ENCODE measurements at places on chromosomes 12 and 14. TPM values are rescaled to one million over a fixed set of nuclear protein-coding genes. Genes with fewer than 3 reads are reported as not detected.
A peak's percentile ranks its signal among the peaks of the same experiment; 100 is the strongest.

- peaks cover 70% of the 10 kb centered on the region for H3K4me1 ChIP-seq
- no peak overlapping the region for H3K4me3 ChIP-seq
- H3K27me3 ChIP-seq = no peaks in the 10 kb centered on the region
- DNase-seq = no peak
Observed at GRCh38 chr14:61535458-61535857, 159.9 kb upstream of the HIF1A start.

DNA sequence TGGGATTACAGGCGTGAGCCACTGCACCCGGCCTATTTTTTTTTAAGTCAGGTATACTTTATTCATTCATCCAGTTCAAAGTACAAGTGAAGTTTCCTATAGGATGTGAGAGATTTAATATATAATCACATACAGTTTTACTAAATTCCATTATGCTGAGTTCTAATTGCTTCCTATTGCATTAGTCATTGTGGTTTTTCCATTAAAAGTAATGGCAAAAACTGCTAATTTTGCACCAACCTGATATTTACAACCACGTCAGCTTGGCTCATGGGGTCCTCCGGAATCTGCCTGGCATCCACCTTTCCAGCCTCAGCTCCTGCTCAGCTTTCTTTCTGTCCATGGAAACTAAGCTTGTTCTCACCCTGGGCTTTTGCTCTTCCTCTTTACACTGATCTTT lies 67.0 kb upstream of the CSRP2 start:
- H3K27me3 ChIP-seq = no peaks in the 10 kb centered on the region
- H3K4me1 ChIP-seq = no peaks in the 10 kb centered on the region
- no peak overlapping the region for H3K4me3 ChIP-seq
- DNase-seq = no peak

DNA sequence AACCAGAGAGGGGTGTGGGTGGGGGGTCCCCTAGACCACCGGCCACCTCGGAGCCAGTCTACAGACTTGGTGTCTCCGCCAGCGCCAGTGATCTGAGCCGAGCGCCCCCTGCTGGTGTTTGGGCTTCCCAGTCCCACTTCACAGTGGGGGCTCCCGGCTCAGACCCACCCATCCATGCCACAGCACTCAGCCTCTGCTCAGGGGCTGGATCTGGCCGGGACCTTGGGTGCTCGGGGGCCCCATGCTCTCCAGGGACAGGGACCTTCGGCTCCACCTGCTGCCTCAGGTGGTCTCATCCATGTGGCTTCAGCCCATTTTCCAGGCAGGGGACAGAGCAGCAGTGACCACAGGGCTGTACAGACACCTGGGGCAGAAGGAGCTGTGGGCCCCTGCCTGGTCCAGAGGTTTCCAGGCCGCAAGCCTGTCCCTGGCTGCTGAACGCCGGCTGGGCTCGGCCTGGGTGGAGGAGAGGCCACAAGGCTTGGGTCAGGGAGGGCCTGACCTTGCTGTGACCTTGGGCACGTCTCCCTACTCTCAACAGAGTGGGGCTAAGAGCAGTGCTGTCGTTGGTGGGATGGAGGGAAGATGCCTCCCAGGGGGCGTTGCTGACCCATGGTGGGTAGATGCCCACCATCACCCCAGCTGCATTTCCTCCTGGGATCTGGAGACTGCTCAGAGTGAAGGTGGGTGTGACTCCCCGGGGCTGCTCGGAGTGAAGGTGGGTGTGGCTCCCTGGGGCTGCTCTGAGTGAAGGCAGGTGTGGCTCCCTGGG lies 86.3 kb downstream of the KIF26A start:
- peak overlapping the region; percentile 30 for H3K4me3 ChIP-seq
- no peaks in the 10 kb centered on the region for H3K27me3 ChIP-seq

- peaks cover 18% of the 10 kb centered on the region for H3K4me1 ChIP-seq
- H3K4me3 ChIP-seq = no peak overlapping the region
- no peak for DNase-seq
- H3K27me3 ChIP-seq = no peaks in the 10 kb centered on the region
Observed at GRCh38 chr12:57593187-57593586, 2.2 kb downstream of the PIP4K2C start.

- no peaks in the 10 kb centered on the region for H3K36me3 ChIP-seq
- H3K27ac ChIP-seq = no peak overlapping the region
- H3K27me3 ChIP-seq = no peaks in the 10 kb centered on the region
- H3K4me1 ChIP-seq = no peaks in the 10 kb centered on the region
- H3K4me3 ChIP-seq = no peak overlapping the region
Observed at GRCh38 chr12:67693894-67694293, 45.3 kb downstream of the DYRK2 start.

DNA sequence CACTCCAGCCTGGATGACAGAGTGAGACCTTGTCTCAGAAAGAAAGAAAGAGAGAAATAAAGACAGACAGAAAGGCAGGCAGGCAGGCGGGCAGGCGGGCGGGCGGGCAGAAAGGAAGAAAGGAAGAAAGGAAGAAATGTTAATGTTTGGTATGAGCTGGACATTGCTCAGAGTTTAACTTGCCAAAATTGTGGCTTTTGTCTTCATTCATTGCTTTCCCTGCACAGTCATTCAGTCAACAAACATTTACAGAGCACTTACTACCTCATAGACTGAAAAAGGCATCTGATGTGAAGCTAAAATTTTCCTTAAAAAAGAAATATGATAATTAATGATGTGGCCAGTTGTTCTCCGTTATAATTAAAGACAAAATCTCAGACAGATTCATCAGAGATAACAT lies 247.1 kb downstream of the SPTSSA start:
- peaks cover 23% of the 10 kb centered on the region for H3K27me3 ChIP-seq
- no peak overlapping the region for H3K27ac ChIP-seq
- H3K4me1 ChIP-seq = no peaks in the 10 kb centered on the region
- H3K4me3 ChIP-seq = no peak overlapping the region
- H3K36me3 ChIP-seq = no peaks in the 10 kb centered on the region
- no peak for DNase-seq

PLCZ1 gene
- not detected for total RNA-seq

GRCh38 chr12:15770581-15770980 lies 18.6 kb downstream of the EPS8 start:
- no peak for DNase-seq
- H3K27me3 ChIP-seq = no peaks in the 10 kb centered on the region
- H3K4me3 ChIP-seq = no peak overlapping the region
- no peak overlapping the region for H3K27ac ChIP-seq
- peaks cover 15% of the 10 kb centered on the region for H3K4me1 ChIP-seq

DNA sequence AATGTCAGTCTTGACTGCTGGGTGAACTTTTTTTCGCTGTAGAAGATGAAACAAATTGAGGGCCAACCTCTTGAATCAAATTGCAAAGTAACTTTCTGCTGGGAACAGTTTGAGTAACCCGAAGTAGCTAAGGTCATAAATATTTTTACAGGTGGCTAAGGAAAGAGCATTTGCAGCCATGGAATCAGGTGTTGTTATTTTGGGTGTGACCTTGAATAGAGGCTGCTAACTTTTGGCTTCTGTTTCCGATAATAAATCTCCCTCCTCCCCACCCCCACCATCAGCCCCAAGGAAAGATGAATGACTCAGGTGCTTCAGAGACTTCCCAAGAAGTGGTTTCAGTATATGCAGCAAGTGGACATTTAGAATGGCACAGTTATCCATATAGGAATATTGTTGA lies 571.7 kb downstream of the DIO2 start:
- no peak for DNase-seq
- H3K27ac ChIP-seq = no peak overlapping the region
- H3K4me1 ChIP-seq = no peaks in the 10 kb centered on the region
- H3K4me3 ChIP-seq = no peak overlapping the region
- H3K36me3 ChIP-seq = no peaks in the 10 kb centered on the region
- no peaks in the 10 kb centered on the region for H3K27me3 ChIP-seq

DNA sequence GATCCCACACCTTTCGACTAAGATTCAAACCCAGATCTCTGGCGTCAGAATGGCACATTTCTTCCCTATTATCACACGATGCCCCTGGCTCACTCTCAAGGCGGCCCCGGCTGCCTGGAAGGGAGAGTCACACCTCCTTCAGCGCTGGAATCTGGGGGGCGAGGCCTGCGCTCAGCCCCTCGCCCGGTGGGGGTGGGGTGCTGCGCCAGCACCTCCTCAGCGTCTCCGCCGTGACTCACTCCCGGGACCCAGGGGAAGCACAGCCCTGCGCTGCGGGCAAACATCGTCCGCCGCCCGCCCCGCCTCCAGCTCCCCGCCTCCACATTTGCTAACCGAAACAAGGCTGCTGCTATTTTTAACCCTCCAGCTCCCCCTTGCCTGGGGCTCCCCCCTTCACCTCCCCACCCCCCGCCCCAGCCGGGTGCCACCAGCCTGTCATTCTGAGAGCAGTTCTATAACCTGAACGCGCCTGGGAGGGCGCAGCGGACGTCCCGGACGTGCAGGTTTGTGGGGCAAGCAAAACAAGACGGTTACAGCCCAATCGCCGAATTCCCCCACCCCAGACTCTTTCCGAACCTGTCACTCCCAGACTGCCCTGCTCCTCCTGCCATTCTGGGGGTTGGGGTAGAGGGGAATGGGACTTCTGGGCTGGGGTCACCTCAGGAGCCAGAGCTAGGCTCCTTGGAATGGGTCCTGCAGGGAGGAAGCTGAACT lies 6.7 kb downstream of the HDAC7 start:
- H3K4me1 ChIP-seq = peaks cover 100% of the 10 kb centered on the region
- peak overlapping the region; percentile 59 for H3K4me3 ChIP-seq
- DNase-seq = no peak
- H3K27ac ChIP-seq = peak overlapping the region; percentile 79
- no peaks in the 10 kb centered on the region for H3K36me3 ChIP-seq

GRCh38 chr14:73718418-73719251 lies 4.5 kb upstream of the PNMA1 start:
- DNase-seq = no peak
- H3K27ac ChIP-seq = no peak overlapping the region
- H3K27me3 ChIP-seq = no peaks in the 10 kb centered on the region
- peaks cover 39% of the 10 kb centered on the region for H3K36me3 ChIP-seq

ATL1 gene
- 1.4 TPM for total RNA-seq

- no peaks in the 10 kb centered on the region for H3K36me3 ChIP-seq
- no peak overlapping the region for H3K4me3 ChIP-seq
- DNase-seq = no peak
- H3K4me1 ChIP-seq = no peaks in the 10 kb centered on the region
- no peak overlapping the region for H3K27ac ChIP-seq
Observed at GRCh38 chr12:89873745-89874144, 165.1 kb upstream of the ATP2B1 start.

DNA sequence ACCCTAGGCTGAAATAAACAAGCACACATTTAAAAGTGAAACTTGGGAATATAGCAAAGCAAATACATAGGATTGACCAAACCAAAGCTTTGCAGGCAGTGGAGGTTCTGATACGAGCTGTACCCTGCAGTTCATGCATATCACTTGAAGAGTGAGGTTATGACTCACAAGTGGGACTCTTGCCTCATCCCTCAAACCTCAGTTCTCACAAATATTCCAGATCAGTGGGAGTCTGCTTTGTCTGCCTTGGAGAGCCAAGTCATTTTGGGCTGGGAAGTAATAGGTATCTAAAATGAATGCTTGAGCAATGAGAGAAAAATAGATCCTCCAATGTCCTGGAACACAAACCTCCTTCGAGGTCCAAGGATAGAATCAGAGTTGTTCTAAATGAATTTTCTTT lies 116.4 kb downstream of the LRIG3 start:
- no peaks in the 10 kb centered on the region for H3K4me1 ChIP-seq
- H3K27ac ChIP-seq = no peak overlapping the region
- no peak overlapping the region for H3K4me3 ChIP-seq
- no peak for DNase-seq
- no peaks in the 10 kb centered on the region for H3K27me3 ChIP-seq
- H3K36me3 ChIP-seq = no peaks in the 10 kb centered on the region

DNA sequence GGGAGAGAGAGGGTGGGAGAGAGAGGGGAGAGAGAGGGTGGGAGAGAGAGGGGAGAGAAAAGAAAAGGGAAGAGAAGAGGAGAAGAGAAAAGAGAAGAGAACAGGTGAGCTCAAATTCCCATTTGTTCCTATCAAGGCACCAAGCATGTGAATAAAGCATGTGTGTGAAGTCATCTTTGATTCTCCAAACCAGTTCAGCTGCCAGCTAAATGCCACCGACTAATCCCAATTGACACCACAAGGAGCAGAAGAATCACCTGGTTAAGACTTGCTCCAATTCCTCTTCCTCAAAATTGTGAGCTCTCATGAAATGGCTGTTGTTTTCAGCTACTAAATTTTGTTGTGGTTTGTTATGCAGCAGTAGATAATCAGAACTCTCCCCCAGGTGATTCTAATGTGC lies 188.9 kb downstream of the TMX1 start:
- no peaks in the 10 kb centered on the region for H3K4me1 ChIP-seq
- H3K27ac ChIP-seq = no peak overlapping the region
- no peak overlapping the region for H3K4me3 ChIP-seq

- no peak for DNase-seq
- H3K27me3 ChIP-seq = no peaks in the 10 kb centered on the region
Observed at GRCh38 chr14:33430414-33431035, 491.8 kb downstream of the NPAS3 start.

GPD1 gene
- total RNA-seq = 1.6 TPM

FGF6 gene
- total RNA-seq = not detected

DNA sequence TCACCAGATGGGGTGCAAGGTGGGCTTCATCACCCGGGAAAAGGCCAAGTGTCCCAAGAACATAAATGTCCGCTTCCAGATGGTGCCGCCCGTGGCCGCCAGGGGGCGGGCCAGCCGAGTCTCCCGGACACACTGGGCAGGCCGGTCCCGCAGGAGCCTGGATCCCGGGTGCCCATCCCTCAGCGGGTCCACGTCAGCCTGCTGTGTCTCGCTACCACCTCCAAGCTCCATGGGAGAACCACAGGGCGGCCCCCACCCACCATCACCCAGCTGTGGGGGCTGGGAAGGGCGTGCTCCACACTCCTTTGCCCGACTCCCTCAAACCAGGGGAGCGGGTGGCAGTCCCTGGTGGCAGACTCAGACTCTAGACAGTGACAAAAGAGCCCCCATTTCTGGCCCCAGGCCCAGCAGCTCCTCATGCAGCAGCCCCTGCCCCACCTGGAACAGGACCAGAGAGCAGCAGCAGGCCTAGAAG lies 22.0 kb upstream of the NUDT14 start:
- no peaks in the 10 kb centered on the region for H3K36me3 ChIP-seq
- peaks cover 38% of the 10 kb centered on the region for H3K4me1 ChIP-seq
- H3K4me3 ChIP-seq = no peak overlapping the region
- H3K27ac ChIP-seq = no peak overlapping the region

GRCh38 chr14:47150267-47150666 lies 498.7 kb upstream of the RPL10L start:
- DNase-seq = no peak
- H3K4me1 ChIP-seq = no peaks in the 10 kb centered on the region
- H3K27me3 ChIP-seq = no peaks in the 10 kb centered on the region
- no peak overlapping the region for H3K27ac ChIP-seq
- no peaks in the 10 kb centered on the region for H3K36me3 ChIP-seq
- H3K4me3 ChIP-seq = no peak overlapping the region

DNA sequence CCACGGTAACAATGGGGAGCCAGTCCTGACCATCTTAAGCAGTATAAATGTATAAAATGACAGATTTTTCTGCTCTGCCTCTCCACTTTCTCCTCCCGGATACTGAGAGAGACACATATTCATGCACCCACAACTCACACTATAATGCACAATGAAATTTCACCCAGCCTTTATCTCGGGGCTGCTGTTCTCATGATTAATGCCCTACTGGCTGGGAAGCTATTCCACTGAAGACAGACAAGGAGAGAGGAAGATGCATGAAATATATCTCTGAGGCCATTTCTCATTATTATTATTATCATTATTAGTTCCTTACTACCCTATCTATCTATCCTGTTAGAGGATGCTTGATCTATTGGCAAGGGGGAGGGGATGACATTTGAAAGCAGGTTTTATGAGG lies 501.7 kb downstream of the DIO2 start:
- no peak overlapping the region for H3K4me3 ChIP-seq
- H3K36me3 ChIP-seq = no peaks in the 10 kb centered on the region
- no peaks in the 10 kb centered on the region for H3K4me1 ChIP-seq
- DNase-seq = no peak
- H3K27me3 ChIP-seq = no peaks in the 10 kb centered on the region
